Natural killer cell (primary cell): ENCODE measurements at places on chromosomes 7 and 10. TPM values are rescaled to one million over a fixed set of nuclear protein-coding genes. Genes with fewer than 3 reads are reported as not detected.

Gene GTF2IRD2
- total RNA-seq = 23.5 TPM

Gene WNT8B
- not detected for total RNA-seq

Gene MYO1G
- total RNA-seq = 371 TPM

Gene CEP55
- total RNA-seq = 0.85 TPM

DNA sequence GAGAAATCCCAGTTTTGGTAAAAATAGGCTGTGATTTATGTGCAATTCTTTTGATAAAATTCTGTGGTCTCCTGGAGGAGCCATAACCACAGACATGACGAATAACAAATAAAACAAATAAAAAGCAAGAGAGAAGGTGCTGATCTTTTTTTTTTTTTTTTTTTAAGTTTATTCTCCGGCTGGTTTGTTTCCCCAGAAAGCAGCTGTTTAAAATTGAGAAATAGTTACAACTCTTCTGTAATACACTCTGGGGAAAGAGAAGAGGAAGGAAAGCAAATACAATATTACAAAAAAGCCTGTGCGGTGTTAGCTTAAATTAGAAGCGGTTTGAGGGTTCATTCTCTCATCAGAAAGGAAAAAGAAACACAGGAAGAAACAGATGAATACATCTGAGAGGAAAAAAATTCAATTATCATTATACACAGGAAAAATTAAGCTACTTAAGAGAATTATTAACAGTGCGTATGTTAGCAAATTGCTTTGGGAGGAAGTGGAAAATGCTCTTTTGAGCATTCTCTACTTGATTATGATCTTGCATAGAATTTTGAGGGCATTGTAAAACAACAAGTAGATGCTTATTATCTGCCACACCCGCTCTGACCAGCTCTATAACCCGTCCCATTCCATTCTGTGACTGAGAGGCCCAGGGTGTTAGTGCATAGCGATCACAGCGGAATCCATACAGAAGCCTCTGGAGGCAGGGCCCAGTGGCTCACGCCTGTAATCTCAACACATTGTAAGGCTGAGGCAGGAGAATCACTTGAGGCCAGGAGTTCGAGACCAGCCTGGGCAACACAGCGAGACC, 40.6 kb upstream of the WAC start:
- no peak for DNase-seq

DNA sequence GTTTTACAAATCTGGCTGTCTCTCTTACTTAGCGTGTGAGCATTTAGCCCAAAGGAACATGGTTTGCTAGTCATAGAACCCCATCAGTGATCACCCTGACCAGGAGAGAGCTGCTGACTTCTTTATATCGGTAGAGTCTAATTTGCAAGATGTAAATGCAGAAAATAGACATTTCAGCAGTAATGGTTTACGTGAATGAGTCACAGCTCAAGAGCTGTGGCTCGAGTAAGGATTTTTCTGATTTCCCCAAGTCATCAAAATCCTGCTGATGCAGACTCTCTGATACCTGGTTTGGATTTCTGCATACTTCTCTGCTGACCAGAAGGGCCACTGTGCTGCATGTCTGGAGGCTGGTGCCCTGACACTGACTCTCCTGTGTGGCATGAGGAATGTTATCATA, 25.7 kb downstream of the NUB1 start:
- DNase-seq = no peak

GRCh38 chr10:29878492-29878891, 180.9 kb downstream of the JCAD start:
- DNase-seq = no peak

DNA sequence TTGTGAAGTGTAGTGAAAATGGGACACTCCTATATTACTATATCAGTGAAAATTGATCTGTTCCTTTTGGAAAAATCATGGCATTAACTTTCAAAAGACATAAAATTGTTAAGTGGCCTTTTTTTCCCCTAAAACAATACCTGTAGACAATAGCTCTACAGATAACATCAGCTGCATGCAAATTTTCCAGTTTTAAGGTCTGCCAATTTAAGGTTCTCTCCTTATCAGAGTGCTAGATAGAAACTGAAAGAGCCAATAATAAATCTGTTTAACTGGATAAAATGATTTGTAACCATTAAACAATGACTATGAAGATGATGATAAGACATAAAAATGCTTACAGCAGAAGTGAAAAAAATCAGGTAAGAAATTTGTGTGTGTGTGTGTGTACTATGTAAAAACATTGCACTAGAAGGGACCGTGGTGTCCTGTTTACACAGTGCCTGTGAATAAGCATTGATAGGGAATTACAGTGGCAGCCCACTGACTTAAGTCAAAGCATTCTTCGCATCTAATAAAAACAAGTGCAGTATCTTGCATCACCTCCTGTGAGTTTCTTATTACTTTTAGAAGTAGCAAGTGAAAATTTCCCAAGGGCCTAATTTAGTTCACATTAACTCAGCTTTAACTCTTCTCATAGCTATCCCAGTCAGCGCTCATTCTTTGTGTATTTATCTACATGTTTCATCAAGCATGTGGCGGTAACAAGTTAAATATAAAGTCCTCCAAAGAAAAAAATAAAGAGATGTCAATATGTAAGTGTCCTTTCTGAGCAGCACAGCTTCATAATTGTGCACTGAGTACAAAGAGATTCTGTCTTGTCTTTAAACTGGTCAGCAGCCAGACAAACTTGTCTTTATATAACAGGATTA, 261.9 kb downstream of the ARL4A start:
- DNase-seq = no peak

DNA sequence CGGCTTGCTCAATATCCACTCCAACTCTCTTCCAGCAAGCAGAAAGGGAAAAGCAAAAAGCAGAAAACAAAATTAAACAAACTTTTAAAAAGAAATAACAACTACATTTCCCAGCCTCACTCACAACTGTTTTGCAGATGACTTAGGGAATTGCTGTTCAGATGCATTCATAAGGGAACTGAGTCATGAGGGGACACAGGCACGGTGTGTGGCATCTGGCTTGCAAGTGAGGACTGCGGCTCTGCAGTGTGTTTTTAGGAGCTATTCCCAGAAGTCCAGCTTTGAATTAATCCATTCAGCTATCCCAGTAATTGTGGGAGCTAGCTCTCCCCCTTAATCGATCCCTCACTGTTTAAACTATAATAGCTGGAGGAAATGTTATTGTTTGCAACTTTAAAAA, 30.3 kb downstream of the PTN start:
- no peak for DNase-seq

DNA sequence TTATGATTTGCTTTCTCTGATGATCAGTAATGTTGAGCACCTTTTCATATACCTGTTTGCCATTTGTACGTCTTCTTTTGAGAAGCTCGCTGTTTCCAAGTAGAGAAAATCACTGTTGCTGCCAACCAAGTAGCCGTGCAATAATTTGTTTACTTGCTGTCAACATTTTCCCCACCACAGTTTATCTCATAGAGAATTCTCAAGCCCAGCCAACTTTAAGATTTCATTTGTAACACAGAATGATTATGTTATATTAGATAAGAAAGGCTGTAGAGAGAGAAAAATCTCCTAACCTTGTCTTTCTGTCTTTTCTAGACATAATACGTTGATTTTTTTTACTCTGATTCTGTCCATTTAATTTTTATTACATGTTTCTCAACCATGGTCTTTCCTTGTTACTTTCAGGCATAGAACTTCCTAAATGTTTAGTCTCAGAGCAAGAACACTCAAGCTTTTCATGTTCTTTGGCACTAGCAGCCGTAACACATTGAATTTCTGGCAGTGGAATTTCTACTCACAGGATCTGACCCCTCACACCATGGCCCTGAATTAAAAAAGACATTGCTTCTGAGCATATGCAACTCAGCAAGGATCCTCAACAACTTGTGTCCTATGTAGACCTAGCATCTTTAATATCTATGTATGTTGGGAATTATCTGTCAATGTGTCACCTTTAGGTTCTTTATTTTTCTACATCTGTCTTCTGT, 23.1 kb downstream of the RPA3 start:
- no peak for DNase-seq

GRCh38 chr7:147053746-147054145, 937.1 kb downstream of the CNTNAP2 start:
- no peak for DNase-seq
